ENCODE measurements at places on chromosomes 6 and 20. TPM values are rescaled to one million over a fixed set of nuclear protein-coding genes. Genes with fewer than 3 reads are reported as not detected.

The PRR18 gene
- total RNA-seq = 0.47 TPM

The CST1 gene
- not detected for total RNA-seq

The SEC23B gene
- 56.3 TPM for total RNA-seq

GRCh38 chr6:17505767-17506280 lies 94.3 kb upstream of the FAM8A1 start:
- DNase-seq = no peak

DNA sequence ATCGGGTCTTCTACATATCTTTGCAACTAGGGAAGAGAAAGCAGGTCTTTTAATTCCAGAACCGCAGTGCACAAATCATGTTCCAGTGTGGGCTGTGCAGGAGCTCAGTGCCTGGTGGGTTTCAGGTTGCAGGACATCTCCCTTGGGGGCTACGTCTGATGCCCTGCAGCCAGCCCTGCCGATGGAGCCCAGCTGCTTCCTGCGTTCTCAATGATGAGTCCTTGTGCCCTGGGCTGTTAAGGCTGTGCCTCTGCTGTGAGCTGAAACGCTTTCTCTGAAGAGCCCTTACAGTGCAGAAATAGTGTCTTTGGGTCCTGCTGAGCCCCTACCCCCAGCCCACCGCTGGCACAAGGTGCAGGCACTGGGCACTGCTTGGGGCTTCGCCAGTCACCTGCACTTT lies 192.9 kb downstream of the SYNDIG1 start:
- DNase-seq = no peak

- no peak for DNase-seq
Measured at GRCh38 chr20:44646023-44646640, 5.4 kb downstream of the ADA start.

DNA sequence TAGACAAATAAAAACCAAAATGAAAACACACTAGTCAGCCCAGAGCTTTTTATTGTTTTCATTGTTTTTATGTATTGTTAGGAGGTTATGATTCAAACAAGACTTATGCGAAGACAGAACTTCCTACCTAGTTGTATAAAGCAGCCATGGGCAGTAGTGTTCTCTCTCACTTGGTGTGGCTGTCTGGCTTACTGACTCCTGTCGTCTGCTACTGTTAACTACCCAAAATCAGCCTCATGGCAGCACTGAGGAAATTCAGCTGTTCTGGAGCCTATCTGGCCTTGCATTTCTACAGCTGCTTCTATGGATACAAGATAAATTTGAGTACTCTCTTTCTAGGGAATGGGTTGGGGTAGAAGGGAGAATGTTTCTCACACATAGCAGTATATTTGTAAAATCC lies 20.4 kb downstream of the VTA1 start:
- DNase-seq = no peak

DNA sequence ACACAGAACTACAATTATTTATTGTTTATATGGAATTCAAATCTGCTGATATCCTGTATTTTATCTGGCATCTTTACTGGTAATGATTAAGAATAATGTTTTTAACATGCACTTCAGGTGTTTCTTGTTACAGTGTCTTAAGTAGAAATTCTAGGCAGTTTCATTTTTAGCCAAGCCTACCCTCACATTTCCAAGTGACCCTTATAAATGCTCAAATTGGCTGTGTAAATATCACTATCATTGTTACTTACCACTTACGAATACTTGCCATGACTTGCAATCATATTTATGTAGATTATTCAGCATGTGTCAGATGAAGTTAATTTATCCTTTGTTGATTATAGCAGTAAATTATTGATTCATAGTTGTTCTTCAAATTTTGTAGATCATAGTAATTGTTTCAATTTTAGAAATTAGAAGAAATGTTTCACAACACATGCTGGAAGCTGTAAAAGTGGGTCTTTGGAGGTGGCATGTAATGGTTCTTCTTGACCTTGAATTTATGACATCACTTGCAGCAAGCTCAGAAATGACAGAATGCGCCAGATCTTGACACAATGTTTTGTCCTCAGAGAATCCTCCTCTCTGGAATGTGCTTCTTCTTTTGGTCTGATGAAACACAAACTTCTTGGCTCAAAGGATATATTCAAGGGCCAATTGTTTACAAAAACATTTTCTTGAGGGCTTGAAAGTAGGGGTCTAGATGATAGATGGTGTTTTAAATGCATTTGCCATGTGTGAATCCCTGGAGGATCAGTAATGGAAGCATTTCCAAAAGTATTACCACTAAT lies 471.8 kb downstream of the COL12A1 start:
- DNase-seq = no peak

All from occipital lobe (tissue), 3 donors.